Sigmoid colon (tissue), 7 donors: ENCODE measurements at places on chromosomes 2 and 18. TPM values are rescaled to one million over a fixed set of nuclear protein-coding genes. Genes with fewer than 3 reads are reported as not detected.
A peak's percentile ranks its signal among the peaks of the same experiment; 100 is the strongest.

Gene TIGD1
- 2.1 TPM for total RNA-seq

Gene IL18R1
- total RNA-seq, result 5.2 TPM

Gene CACNB4
- total RNA-seq, result 2.1 TPM

Gene SLC14A1
- not detected for total RNA-seq

Gene MYOM1
- 37.7 TPM for total RNA-seq

Gene L3MBTL4
- total RNA-seq, result 5.7 TPM

Gene METAP1D
- total RNA-seq, result 9.2 TPM

Gene VWA3B
- total RNA-seq, result not detected

DNA sequence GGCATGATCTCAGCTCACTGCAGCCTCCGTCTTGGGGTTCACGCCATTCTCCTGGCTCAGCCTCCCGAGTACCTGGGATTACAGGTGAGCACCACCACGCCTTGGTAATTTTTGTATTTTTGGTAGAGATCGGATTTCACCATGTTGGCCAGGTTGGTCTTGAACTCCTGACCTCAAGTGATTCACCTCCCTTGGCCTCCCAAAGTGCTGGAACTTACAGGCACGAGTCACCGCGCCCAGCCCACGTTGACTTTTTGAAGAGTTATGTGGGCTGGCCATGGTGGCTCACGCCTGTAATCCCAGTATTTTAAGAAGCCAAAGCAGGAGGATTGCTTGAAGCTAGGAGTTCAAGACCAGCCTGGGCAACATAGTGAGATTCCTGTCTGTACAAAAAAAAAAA, 20.8 kb downstream of the CCL20 start:
- no peak for DNase-seq
- no peaks in the 10 kb centered on the region for H3K27me3 ChIP-seq
- H3K4me3 ChIP-seq, result no peak overlapping the region
- no peak overlapping the region for H3K27ac ChIP-seq
- H3K36me3 ChIP-seq, result no peaks in the 10 kb centered on the region

- no peak overlapping the region for H3K27ac ChIP-seq
- H3K4me3 ChIP-seq, result no peak overlapping the region
- no peak for DNase-seq
- no peaks in the 10 kb centered on the region for H3K4me1 ChIP-seq
- no peaks in the 10 kb centered on the region for H3K27me3 ChIP-seq
- no peaks in the 10 kb centered on the region for H3K36me3 ChIP-seq
Measured at GRCh38 chr2:202400941-202401340, 24.8 kb downstream of the BMPR2 start.

DNA sequence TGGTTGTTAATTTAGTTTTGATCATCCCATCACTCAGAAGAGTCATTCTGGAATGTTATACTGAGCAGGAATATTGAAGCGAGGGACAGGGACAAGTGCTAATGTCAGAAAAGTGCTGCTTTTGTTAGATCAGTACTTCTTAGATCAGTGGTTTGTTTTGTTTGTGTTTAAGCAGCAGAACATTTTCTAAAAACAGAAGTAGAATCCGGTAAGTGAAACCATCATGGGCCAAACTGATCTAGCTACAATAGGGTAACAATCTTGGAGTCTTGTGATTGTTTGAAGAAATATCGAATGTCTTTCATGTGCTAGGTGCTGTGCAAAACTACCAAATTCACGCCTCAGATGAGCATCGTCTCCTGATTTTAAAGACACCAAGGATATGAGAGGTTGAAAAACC, 45.1 kb upstream of the SEC11C start:
- DNase-seq, result no peak
- no peaks in the 10 kb centered on the region for H3K4me1 ChIP-seq
- H3K27me3 ChIP-seq, result no peaks in the 10 kb centered on the region
- H3K36me3 ChIP-seq, result no peaks in the 10 kb centered on the region

DNA sequence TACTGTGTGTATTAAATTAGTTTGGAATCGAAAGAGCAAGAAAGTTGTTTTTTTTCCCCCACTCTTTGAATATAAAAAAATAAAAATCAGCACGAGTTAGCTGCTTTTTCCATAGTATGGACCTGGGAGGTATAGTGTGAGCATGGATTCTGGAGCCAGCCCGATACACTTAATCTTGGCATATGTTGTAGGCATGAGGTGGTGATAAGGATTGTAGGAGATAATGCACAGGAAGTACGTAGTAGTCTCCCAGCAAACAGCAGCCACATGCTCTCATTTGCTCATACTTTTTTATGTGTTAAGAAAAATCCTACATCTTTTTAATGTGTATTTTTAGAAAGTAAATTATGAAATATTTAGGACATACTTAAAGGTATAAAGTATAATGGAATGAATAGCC, 2.1 kb upstream of the DNAJC27 start:
- no peaks in the 10 kb centered on the region for H3K27me3 ChIP-seq
- peak overlapping the region; percentile 99 for H3K27ac ChIP-seq
- no peaks in the 10 kb centered on the region for H3K36me3 ChIP-seq
- H3K4me3 ChIP-seq, result no peak overlapping the region
- DNase-seq, result no peak
- H3K4me1 ChIP-seq, result peaks cover 4% of the 10 kb centered on the region

- no peak overlapping the region for H3K4me3 ChIP-seq
- no peaks in the 10 kb centered on the region for H3K27me3 ChIP-seq
- no peak for DNase-seq
- H3K27ac ChIP-seq, result no peak overlapping the region
- no peaks in the 10 kb centered on the region for H3K4me1 ChIP-seq
Measured at GRCh38 chr2:125427721-125428315, 1228.1 kb upstream of the GYPC start.

DNA sequence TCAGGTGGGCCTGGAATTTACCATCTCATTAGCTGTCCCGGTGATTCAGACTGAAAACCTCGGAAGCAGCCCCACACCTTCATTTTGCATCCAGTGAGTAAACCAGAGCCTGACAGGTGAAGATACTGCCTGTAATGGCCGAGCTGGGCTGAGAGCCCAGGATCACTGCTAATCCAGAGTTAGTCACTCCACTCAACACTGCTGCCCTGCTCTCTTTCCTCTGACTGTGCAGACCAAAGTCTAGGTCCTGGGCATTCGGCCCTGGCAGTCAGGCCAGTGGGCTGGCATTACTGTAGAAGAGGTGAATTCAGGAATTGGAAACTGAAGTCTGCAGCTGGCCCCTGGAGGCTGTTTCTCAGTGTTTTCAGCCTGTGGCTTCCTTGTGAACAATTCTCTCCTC, 44.3 kb downstream of the TMEM17 start:
- H3K36me3 ChIP-seq, result no peaks in the 10 kb centered on the region
- no peak overlapping the region for H3K4me3 ChIP-seq
- peaks cover 26% of the 10 kb centered on the region for H3K4me1 ChIP-seq
- DNase-seq, result no peak

GRCh38 chr18:79402977-79403722, 7.4 kb downstream of the NFATC1 start:
- H3K36me3 ChIP-seq, result no peaks in the 10 kb centered on the region
- peaks cover 51% of the 10 kb centered on the region for H3K4me1 ChIP-seq
- peak; percentile 89 for DNase-seq
- peak overlapping the region; percentile 86 for H3K27ac ChIP-seq

- no peak overlapping the region for H3K4me3 ChIP-seq
- no peaks in the 10 kb centered on the region for H3K4me1 ChIP-seq
- H3K27me3 ChIP-seq, result no peaks in the 10 kb centered on the region
- H3K27ac ChIP-seq, result no peak overlapping the region
- H3K36me3 ChIP-seq, result no peaks in the 10 kb centered on the region
Measured at GRCh38 chr2:12555012-12555645, 161.6 kb upstream of the TRIB2 start.

DNA sequence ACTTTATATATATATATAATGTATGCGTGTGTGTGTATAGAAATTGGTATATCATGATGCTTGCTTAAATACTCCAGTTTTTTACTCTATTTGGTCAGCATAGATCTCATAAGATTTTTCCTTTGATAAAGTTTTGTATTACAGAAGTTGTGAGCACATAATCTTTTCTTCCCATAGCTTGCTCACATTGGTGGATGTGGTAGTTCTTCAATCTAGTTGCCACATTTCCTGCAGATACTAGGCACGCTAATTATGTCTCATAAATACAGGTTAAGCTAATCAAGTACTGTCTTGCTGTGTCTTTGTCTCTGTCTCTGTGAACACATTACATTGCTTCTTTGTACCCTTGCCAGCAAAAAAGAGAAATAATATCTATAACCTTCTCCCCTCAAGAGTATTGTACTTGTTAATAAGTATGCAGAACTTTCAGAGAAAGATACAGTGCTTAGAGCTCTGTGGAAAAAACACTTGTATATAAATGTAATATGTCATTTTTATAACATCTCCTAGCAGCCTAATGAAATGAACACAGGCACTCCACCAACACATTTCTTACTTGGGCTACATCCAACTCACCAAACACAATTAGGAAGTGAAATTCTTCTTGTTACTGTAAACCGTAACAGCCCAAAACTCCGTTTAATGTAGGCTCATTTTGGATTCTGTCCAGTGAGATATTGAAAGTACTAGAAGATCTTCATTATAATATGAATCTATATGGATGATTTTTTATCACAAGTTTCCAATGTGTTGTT, 306.7 kb upstream of the SLC8A1 start:
- peak overlapping the region; percentile 67 for H3K27ac ChIP-seq
- H3K4me3 ChIP-seq, result peak overlapping the region; percentile 8
- no peaks in the 10 kb centered on the region for H3K27me3 ChIP-seq
- H3K4me1 ChIP-seq, result no peaks in the 10 kb centered on the region

DNA sequence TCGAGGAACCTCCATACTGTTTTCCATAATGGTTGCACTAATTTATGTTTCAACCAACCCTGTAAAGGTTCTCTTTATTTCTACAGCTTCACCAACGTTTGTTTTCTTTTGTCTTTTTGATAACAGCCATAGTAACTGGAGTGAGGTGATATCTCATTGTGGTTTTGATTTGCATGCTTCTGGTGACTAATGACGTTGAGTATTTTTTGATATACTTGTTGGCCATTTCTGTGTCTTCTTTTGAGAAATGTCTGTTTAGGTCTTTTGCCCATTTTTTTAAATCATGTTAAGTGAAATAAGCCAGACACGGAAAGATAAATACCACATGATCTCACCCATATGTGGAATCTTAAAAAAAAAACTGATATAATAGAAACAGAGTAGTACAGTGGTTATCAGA, 74.8 kb upstream of the SMIM21 start:
- DNase-seq, result no peak
- no peaks in the 10 kb centered on the region for H3K36me3 ChIP-seq
- no peaks in the 10 kb centered on the region for H3K4me1 ChIP-seq
- no peak overlapping the region for H3K4me3 ChIP-seq
- no peaks in the 10 kb centered on the region for H3K27me3 ChIP-seq

DNA sequence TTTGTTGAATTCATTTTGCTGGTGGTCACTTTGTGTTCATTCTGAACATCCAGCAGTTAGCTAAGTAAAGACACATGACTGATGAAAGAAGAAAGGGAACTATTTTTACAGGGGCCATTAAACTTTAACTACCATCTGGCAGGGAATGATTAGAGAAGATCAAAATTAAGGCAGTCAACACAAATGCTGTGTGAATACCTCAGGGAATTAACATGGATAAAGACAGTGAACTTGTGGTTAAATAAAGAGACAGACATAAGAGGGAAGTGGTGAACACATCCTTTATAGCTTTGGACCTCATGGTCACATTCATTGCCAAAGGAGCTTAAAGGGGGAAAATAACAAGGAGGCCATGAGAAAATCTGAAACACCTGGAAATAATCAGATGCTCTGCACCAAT, 52.6 kb upstream of the ATP5MC3 start:
- H3K27me3 ChIP-seq, result no peaks in the 10 kb centered on the region
- H3K36me3 ChIP-seq, result no peaks in the 10 kb centered on the region
- H3K27ac ChIP-seq, result no peak overlapping the region
- H3K4me1 ChIP-seq, result no peaks in the 10 kb centered on the region

DNA sequence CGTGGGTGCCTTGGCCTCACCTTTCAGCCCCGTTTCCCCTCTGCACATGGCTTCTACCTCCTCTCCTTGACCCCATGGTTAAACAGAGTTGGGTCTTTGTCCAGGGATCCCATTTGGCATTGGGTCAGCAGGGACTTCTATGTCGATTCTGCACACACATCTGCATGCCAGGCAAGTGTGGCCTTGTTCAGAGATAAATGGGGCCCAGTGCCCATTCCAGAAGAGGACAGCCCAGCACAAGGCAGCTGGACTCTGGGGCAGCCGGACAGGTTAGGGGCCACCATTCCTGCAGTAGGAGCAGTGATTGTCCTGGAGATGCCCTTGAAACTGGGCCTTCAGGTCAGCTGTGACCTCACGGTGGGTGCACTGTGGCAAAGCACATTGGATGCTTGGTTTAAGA, 13.1 kb downstream of the CABLES1 start:
- DNase-seq, result no peak
- H3K27me3 ChIP-seq, result no peaks in the 10 kb centered on the region

- no peaks in the 10 kb centered on the region for H3K36me3 ChIP-seq
- H3K4me1 ChIP-seq, result peaks cover 12% of the 10 kb centered on the region
- no peaks in the 10 kb centered on the region for H3K27me3 ChIP-seq
- H3K4me3 ChIP-seq, result no peak overlapping the region
- no peak overlapping the region for H3K27ac ChIP-seq
- DNase-seq, result no peak
Measured at GRCh38 chr2:151999053-151999452, 99.8 kb downstream of the CACNB4 start.

DNA sequence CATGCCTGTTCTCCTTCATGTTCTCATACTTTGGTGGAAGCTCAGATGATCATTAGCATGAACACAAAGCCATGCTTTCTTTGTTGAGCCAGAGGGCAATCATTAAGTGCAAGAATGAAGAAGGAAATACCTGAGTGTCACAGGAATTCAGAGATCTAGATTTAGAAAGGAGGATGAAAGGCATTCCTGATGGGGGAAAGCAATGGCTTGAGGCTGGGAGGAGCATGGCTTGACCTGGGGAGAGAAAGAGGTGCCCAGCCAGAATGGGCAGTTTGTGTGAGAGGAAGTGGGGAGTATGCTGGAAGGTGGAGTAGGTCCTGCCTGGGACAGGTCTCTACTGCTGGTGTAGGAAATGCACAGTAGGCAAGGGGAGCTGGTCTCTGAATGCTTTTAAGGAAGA, 35.1 kb downstream of the SLC4A3 start:
- H3K27ac ChIP-seq, result no peak overlapping the region
- no peak for DNase-seq
- H3K36me3 ChIP-seq, result no peaks in the 10 kb centered on the region
- H3K4me1 ChIP-seq, result no peaks in the 10 kb centered on the region
- H3K27me3 ChIP-seq, result no peaks in the 10 kb centered on the region

GRCh38 chr2:217273851-217274250, 414.0 kb upstream of the TNP1 start:
- no peaks in the 10 kb centered on the region for H3K36me3 ChIP-seq
- peak; percentile 65 for DNase-seq
- no peak overlapping the region for H3K27ac ChIP-seq
- H3K4me3 ChIP-seq, result no peak overlapping the region
- H3K27me3 ChIP-seq, result no peaks in the 10 kb centered on the region
- peaks cover 54% of the 10 kb centered on the region for H3K4me1 ChIP-seq

DNA sequence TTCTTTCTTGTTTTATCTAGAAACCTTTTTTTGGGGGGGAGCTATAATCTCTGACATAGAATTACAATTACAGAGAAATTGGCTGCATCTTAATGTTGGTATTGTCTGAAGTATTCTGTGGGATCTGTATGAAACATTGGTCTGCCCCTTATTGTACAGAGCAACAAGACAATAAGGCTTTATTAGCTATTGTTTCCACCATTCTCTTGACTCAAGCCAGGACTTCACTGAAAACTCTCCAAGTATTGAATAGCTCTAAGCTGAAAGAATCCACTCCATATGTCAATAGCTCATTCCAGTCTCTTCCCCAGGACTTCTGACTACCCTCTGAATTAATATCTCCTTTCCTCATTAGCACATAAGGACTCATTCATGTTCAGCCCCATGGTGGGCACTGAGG, 77.8 kb downstream of the RHBDD1 start:
- H3K4me1 ChIP-seq, result peaks cover 4% of the 10 kb centered on the region
- H3K36me3 ChIP-seq, result no peaks in the 10 kb centered on the region
- no peaks in the 10 kb centered on the region for H3K27me3 ChIP-seq
- no peak for DNase-seq
- no peak overlapping the region for H3K27ac ChIP-seq
- H3K4me3 ChIP-seq, result no peak overlapping the region
